ENCODE measurements at places on chromosomes 5 and 9. TPM values are rescaled to one million over a fixed set of nuclear protein-coding genes. Genes with fewer than 3 reads are reported as not detected.
A peak's percentile ranks its signal among the peaks of the same experiment; 100 is the strongest.

Gene FOXD4L5
- total RNA-seq = not detected

Gene UBQLN1
- total RNA-seq = 163 TPM

- DNase-seq = no peak
These were observed 220.3 kb upstream of the TAS2R1 start for GRCh38 chr5:9850456-9850855.

GRCh38 chr5:1294835-1295649 is at the start of gene TERT:
TERT (minus strand) TSS chr5:1295068; CDS start chr5:1294989, 79 bp downstream.
- DNase-seq = peak; percentile 67

- DNase-seq = no peak
These were observed 72.3 kb upstream of the STARD4 start for GRCh38 chr5:111584651-111585050.

- peak; percentile 37 for DNase-seq
These were observed 33.1 kb downstream of the APTX start for GRCh38 chr9:32968101-32969011.

- no peak for DNase-seq
These were observed 43.2 kb downstream of the SH3RF2 start for GRCh38 chr5:145979270-145980223.

DNA sequence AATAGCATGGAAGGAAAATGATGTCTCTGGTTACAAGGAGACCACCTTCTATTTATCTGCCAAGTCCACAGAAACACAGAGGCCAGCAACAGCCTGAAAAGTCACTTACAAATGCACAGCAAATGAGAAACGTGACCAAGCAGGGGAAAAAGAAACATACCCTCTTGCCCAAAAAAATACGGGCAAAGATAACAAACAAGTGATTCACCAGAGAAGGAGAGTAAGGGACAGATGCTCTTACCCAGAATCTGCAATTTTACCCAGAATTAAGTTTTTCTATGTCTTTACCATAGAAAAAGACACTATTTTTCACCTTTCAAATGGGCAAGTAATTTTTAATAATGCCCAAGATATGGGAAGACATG is 28.1 kb downstream of the CAMSAP1 start:
- no peak for DNase-seq
